ENCODE measurements at places on chromosomes 16 and 17. TPM values are rescaled to one million over a fixed set of nuclear protein-coding genes. Genes with fewer than 3 reads are reported as not detected.

HOXB7 gene
- total RNA-seq: not detected

DNA sequence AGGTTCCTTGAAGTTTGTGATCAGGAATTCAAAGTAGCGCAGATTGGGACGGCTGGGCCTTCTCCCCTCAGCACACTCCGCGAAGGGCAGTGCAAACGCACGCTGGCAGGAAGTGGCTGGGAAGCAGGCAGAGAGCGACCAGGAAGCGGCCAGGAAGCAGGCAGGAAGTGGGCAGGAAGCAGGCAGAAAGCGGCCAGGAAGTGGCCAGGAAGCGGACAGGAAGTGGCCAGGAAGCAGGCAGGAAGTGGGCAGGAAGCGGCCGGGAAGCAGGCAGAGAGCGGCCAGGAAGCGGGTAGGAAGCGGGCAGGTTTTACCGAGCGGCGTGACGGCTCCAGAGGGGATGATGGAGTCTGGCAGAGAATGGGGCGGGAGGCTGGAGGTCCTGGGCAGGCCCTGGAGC lies 3.2 kb downstream of the DPEP1 start:
- no peak for DNase-seq
- H3K27ac ChIP-seq: no peak overlapping the region
- H3K4me3 ChIP-seq: no peak overlapping the region
- no peaks in the 10 kb centered on the region for H3K36me3 ChIP-seq
- no peaks in the 10 kb centered on the region for H3K27me3 ChIP-seq

DNA sequence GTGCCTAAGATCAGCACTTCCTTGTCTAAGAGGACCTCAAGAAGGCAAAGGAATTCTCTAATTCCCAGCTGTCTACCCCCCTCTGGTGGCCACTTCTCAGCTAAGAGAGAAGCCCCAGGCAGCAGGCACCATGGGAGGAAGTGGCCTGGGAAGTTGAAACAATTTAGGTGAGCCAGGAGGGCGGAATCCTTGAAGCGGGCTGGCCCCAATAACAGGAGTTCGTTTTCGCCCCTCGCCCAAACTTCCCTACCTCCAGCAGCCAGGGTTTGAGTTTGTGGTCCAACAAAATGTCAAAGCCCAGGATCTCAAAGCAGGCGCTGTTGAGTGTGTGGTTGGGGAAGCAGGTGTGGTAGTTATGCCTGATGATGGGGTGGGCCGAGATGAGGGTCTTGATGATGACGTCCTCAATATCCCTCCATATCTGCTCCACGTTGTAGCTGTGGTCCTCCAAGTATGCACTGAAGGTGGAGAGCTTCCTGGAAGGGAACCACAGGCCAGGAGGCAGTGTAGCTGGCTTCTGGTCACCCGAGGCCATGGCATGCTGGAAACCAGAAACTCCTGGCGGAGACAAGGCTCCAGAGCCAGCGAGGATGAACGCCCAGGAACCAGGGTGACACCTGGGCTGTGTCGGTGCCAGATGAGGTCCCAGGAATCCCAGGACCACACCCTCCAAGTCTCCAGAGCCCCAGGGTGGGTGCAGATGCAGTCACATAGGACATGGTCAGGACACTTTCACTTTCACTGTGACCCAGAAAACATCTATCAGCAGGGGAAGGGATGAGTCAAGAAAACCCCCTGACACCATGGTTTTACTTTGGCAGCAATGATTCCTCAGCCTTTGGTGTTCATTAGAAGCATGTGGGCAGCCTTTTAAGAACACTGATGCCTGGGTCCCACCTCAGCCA lies 25.6 kb downstream of the TTLL6 start:
- H3K4me1 ChIP-seq: peaks cover 20% of the 10 kb centered on the region
- H3K36me3 ChIP-seq: no peaks in the 10 kb centered on the region
- no peaks in the 10 kb centered on the region for H3K27me3 ChIP-seq

- H3K27ac ChIP-seq: no peak overlapping the region
- H3K4me1 ChIP-seq: no peaks in the 10 kb centered on the region
- no peaks in the 10 kb centered on the region for H3K27me3 ChIP-seq
- no peak overlapping the region for H3K4me3 ChIP-seq
Measured at GRCh38 chr16:76654088-76654820, 377.1 kb downstream of the CNTNAP4 start.

DNA sequence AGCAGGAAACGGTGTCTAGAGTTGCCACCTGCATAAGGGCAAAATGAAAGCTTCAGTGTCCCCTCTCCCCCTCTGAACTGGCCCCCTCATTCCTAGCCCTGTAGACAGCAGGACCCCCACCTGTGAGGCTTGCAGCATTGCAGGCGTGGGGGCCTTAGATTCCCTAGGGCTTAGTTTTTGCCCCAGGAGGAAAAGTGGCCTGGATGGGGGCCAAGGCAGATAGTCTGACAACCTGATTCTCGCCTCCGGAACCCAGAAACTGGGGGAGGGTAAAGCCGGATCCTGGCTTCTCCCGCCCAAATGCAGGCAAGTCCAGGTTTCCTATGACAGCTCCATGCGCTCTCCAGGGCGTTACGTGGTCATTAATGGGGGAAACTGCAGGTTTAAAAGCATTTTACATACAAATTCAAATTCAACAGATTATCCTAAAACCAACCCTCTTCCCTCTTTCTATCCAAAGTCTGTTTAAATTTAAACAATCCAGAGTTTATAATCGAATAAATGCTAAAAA lies 678 bp upstream of the HOXB6 start:
- no peak for DNase-seq
- H3K27ac ChIP-seq: no peak overlapping the region
- peaks cover 3% of the 10 kb centered on the region for H3K27me3 ChIP-seq
- H3K4me3 ChIP-seq: no peak overlapping the region
- H3K36me3 ChIP-seq: no peaks in the 10 kb centered on the region
- peaks cover 21% of the 10 kb centered on the region for H3K4me1 ChIP-seq
